ENCODE measurements at places on chromosomes 13 and 19.
A peak's percentile ranks its signal among the peaks of the same experiment; 100 is the strongest.

DNA sequence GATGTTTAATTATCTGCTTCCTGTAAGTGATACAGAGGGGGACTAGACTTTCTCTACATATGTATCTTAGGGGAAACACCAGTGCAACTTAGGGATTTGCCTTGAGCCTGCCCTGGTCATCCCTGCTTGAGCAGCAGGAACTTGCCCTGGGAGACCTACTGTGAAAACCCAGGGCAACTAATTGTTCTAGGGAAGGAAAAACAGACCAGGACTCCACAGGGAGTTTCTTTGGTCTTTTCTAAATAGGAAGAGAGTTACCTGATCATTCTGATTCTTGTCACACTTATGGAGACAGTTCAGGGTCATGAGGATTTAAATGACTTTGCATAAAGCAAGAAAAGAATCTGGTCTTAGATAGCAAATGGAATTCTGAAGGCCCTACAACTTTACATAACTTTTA is 89.1 kb downstream of the WASF3 start:
- no peak for DNase-seq

DNA sequence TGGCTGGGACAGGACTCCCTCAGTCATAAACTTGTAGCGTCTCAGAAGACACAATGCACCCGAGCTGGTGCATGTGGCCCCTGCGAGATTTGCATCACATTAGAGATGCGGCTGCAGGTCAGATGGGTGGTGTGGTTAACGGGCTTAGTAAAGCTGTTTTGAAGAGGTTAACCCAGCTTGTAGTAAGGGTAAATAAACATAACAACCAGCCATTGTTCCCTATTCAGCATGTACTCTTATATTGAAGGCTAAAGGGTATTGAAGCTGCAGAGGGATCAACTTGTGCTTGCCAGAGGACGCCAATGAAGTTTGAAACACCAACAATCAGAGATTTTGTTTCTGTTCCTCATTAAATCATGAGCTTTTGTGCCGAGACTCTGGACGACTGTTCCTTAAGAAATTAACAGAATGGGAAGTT is 79.4 kb downstream of the ZIC5 start:
- DNase-seq = no peak

DNA sequence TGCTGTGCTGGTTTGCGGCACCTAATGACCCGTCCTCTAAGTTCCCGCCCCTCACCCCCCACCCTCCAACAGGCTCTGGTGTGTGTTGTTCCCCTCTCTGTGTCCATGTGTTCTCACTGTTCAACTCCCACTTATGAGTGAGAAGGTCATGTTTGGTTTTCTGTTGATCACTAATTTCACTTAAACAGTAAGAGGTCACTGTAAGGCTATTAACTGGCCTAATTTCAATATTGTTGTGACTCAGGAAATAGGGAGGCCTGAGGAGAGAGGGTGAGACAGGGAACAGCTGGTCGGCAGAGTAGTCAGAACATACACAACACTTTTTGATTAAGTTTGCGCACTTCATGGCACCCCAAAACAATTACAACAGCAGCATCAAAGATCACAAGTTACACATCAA is 15.6 kb downstream of the TUBGCP3 start:
- DNase-seq = no peak

DNA sequence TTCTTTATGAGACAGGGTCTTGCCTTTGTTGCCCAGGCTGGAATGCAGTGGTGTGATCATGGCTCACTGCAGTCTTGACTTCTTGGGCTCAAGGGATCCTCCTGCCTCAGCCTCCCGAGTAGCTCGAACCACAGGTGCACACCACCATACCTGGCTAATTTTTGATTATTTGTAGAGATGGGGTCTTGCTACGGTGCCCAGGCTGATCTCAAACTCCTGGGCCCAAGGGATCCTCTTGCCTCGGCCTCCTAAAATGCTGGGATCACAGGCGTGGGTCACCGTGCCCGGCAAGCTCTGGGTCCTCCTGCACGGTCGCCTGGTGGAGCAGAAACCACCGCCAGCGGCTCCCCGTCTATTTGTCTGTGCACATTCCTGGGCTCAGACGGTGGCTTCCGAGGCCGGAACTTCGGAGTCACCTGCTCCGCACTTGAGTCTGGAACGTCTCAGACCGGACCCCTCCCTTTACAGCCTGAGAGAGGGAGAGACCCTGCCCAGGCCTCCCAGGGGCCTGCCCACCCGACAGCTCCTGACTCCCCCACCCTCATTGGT is 22.2 kb downstream of the EFNA2 start:
- no peak for DNase-seq

GRCh38 chr13:23579072-23579895 is 9.1 kb downstream of the TNFRSF19 start:
- DNase-seq = peak; percentile 97

- no peak for DNase-seq
These were observed 225.5 kb upstream of the IPO5 start for GRCh38 chr13:97727991-97728390.

GRCh38 chr19:46040952-46041500 is at the start of gene IGFL4:
TSS of gene IGFL4 (minus strand) at chr19:46041002. CDS start at chr19:46040962, 40 bp downstream.
- DNase-seq = no peak

GRCh38 chr13:74530011-74530410 is 395.8 kb upstream of the KLF12 start:
- DNase-seq = no peak

- DNase-seq = no peak
These were observed 43.4 kb upstream of the XPO4 start for GRCh38 chr13:20945952-20946383.

DNA sequence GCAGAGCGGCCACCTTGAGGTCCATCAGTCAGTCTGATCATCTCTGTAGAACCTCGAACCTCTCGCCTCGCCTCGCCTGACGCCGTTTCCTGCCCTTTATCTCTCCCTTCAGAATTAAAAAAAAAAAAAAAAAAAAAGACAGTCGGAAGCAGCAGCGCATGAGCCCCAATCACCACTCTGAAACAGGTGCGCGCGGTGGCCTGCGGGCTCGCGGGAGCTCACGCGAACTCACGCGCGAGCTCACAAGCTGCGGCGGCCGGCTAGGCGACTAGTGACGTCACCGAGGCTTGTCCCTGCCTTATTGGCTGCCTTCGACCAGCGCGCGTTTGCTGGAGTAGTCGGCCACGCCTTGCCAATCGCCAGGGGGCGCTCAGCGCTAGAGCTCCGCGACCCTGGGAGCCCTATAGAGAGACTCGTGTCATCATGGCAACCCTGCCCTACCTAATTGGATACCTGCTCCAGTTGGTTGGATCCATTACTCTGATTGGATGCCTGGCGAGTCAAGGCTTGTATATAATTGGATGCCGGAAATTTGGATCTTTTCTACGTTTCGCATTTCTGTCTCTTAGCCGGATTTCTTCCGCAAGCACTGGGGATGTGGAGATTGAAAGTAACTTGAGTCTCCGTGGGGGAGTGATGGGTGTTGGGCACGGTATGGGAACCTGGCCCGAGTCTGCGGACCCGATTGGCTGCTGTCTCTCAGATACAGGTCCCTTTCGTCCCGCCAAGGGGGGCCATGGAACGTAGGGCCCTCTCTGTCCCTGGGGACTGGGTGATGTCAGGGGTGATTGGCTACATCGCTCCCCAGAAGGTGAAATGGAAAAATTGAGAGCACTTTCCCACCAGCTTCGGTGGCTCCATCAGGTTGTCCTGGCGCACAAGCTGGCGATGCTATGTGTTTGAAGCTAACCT is 31.6 kb downstream of the SYT3 start:
- peak; percentile 97 for DNase-seq

GRCh38 chr13:70353096-70353495 is 244.8 kb upstream of the KLHL1 start:
- DNase-seq = no peak

- DNase-seq = no peak
These were observed 8.6 kb upstream of the ANGPTL8 start for GRCh38 chr19:11230621-11231386.

- DNase-seq = no peak
These were observed 1287.1 kb downstream of the PCDH9 start for GRCh38 chr13:65943024-65943423.

DNA sequence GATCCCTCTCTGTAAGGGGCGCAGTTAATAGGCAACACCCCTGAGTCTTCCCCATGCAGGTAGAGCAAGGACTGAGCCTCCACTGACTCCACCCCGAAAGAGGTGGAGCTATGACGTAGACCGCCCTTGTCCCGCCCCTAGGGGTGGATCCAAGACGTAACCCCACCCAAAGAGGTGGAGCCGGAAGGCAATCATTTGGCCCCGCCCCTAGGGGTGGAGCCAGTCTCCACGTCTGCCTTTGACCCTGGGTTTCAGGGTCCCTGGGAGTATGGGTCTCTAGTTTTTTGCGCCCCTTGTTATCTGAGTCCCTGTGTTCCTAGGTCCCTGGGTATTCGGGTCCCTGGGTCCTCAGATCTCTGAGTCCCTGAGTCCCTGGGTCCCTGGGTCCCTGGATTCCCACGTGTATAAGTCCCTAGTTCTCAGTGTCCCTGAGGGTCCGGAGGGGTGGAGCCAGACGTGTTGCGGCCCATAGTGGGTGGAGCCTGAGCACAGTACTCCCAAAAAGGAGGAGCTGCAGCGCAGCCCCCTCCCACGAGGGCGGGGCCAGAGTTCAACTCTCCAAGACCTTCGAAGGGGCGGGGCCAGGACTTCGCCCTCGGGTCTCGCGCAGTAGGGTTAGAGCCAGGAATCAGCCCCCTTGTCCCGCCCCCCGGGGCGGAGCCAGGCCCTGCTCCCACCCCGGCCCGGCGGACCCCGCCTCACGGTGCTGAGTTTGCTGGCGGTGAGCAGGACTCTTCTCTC is 5.3 kb downstream of the DENND1C start:
- peak; percentile 90 for DNase-seq

- no peak for DNase-seq
These were observed 2.0 kb downstream of the ZNF792 start for GRCh38 chr19:34961775-34962686.

Measured in neural crest cell (in vitro differentiated cells).